Psoas muscle (tissue), 8 donors: ENCODE measurements at places on chromosomes 4 and X. TPM values are rescaled to one million over a fixed set of nuclear protein-coding genes. Genes with fewer than 3 reads are reported as not detected.
A peak's percentile ranks its signal among the peaks of the same experiment; 100 is the strongest.

DNA sequence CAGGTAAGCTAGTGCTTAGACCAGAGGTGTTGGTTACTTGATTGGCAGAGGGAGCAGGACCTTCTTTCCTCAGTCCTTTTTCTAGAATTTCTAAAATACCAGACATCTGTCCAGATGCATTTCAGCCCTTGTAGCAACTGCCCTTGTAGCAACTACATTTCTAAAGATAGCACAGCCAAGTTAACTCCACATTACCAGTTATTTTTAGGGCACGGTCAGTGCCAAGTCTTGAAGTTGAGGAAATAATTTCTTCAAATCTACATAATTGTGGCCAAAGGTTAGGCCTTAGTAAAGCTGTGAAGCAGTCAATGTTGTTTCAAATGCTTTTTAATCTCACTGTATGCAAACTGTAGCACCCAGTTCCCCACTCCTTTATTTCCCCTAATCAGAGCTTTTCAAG is 62.9 kb downstream of the MID1IP1 start:
- H3K36me3 ChIP-seq: no peaks in the 10 kb centered on the region
- peak overlapping the region; percentile 61 for H3K27ac ChIP-seq
- no peak overlapping the region for H3K4me3 ChIP-seq
- DNase-seq: no peak

GRCh38 chr4:6668391-6668790 is 25.3 kb upstream of the S100P start:
- peaks cover 5% of the 10 kb centered on the region for H3K4me1 ChIP-seq
- H3K27ac ChIP-seq: no peak overlapping the region
- H3K4me3 ChIP-seq: no peak overlapping the region
- peaks cover 8% of the 10 kb centered on the region for H3K36me3 ChIP-seq

DNA sequence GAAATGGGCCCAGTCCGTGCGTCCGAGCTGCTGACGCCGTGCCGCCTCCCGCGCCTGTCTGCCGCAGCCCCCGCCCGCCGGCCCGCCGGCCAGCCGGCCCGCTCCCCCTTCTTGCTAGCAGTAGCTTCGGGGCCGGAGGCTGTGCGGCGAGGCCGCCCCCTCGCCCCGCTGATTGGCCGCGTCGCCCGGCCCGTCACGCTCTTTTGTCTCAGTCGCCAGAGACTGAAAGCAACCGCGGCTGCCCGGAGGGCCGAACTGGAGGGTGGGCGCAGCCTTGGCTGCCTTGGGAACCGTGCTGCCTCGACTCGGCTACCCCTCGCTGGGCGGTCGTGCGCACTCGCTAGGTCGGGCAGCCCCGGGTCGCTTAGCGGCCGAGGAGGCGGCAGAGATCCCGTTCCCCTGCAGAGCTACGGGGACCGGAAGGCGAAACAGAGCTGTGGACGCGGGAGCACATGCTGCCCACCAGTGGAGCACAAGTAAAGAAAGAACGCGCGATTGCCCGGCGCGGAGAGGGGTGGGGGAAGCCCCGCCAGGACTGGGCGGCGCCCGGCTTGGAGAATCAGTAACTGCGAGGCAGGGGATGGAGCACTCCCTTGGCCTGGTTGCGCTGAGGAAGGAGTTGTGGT is at the start of gene ZCCHC18:
Gene ZCCHC18, plus strand, starts transcription at position 198 of the 626 bp plus-strand sequence. CDS start 1,589 bp downstream, outside the sequence.
- H3K27ac ChIP-seq: peak within 1 kb of the TSS; percentile 36
- no peaks in the 10 kb centered on the region for H3K36me3 ChIP-seq
- H3K4me1 ChIP-seq: no peaks in the 10 kb centered on the region
- peak within 1 kb of the TSS; percentile 69 for H3K4me3 ChIP-seq
- DNase-seq: peak; percentile 49
- no peaks in the 10 kb centered on the region for H3K27me3 ChIP-seq

- no peak overlapping the region for H3K4me3 ChIP-seq
- no peak for DNase-seq
- no peak overlapping the region for H3K27ac ChIP-seq
- no peaks in the 10 kb centered on the region for H3K4me1 ChIP-seq
- H3K36me3 ChIP-seq: no peaks in the 10 kb centered on the region
- peaks cover 14% of the 10 kb centered on the region for H3K27me3 ChIP-seq
Measured at GRCh38 chr4:46393606-46394005, 3.7 kb upstream of the GABRA2 start.

DNA sequence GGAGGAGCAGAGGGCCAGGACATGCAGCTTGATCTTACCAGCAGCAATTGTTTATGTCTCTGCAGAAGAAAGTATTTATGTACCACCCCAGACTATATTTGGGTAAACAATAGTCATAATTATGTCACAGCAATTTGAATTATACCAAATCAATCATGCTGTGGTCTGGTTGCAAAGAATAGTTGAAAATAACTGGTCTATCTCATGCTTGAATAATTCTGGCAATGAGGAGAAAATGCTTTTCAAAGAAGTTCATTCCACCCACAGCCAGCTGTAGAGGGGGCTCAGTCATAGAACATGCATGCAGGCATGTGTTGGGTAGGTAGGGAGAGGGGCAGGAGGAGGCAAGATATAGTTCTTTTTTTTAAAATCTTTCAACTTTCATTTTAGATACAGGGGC is 399.2 kb downstream of the IL15 start:
- no peak overlapping the region for H3K27ac ChIP-seq
- H3K4me3 ChIP-seq: no peak overlapping the region
- DNase-seq: no peak
- H3K27me3 ChIP-seq: no peaks in the 10 kb centered on the region
- no peaks in the 10 kb centered on the region for H3K36me3 ChIP-seq

DNA sequence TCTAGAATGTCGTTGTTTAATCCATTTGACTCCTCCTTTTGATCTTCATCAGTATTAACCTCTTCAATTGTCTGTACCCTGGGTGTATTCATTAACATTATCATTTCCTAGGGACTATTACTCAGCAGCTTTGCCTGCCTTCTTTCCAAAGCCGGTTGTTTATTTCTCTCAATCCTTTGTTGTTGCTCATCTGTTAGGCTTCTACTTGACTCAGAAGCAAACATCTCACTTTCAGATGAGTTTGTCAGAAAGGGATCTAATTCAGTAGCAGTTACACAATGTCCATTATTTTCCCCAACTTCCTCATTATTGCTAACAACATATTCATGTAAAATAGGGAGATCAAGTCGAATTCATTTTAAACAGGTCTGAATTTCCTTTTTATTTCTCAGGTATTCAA is 22.1 kb upstream of the HSD17B10 start:
- H3K27ac ChIP-seq: no peak overlapping the region
- DNase-seq: no peak
- H3K4me1 ChIP-seq: no peaks in the 10 kb centered on the region
- H3K27me3 ChIP-seq: no peaks in the 10 kb centered on the region

DNA sequence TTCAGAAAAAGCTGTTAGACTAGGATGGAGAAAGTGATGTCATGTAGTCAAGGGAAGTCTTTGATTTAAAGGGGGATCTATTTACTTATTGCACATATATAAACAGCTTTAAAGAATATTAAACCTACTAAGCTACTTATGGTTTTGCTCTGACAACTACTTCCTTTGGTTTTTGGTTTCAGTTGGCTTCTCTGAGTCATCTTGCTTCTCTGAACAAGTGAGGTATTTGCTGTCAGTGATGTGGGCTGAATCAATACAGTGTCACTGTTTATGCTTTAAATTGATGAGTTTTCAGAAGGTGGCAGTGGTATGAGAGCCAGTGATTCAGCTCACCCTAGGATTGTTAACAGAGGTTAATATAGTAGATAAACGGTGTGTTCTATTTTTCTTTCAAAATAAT is 75.1 kb downstream of the CEP44 start:
- H3K4me1 ChIP-seq: no peaks in the 10 kb centered on the region
- DNase-seq: no peak
- no peaks in the 10 kb centered on the region for H3K36me3 ChIP-seq
- no peak overlapping the region for H3K27ac ChIP-seq

DNA sequence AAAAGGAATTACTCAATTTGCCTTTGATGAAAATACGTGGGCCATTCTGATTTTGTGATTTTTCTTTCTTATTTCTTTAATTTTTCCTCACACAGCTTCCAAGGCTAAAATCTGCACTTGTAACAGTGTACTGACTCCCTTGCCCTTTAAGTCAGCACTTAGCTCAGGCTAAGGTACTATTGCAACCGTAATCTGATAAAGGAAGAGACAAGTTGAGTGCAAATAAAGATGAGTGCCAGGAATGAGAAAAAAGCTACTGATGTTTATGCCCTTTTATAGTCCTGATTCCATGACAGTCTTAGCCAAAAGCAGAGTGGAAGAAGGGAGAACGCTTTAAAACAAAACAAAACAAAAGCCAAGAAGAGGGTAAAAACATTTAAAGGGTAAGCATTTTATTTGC is 6.0 kb downstream of the DMD start:
- no peaks in the 10 kb centered on the region for H3K36me3 ChIP-seq
- no peaks in the 10 kb centered on the region for H3K27me3 ChIP-seq
- H3K4me1 ChIP-seq: peaks cover 4% of the 10 kb centered on the region
- H3K27ac ChIP-seq: peak overlapping the region; percentile 85

GRCh38 chrX:39427492-39427891 is 626.2 kb downstream of the MID1IP1 start:
- no peaks in the 10 kb centered on the region for H3K36me3 ChIP-seq
- no peak overlapping the region for H3K27ac ChIP-seq

DNA sequence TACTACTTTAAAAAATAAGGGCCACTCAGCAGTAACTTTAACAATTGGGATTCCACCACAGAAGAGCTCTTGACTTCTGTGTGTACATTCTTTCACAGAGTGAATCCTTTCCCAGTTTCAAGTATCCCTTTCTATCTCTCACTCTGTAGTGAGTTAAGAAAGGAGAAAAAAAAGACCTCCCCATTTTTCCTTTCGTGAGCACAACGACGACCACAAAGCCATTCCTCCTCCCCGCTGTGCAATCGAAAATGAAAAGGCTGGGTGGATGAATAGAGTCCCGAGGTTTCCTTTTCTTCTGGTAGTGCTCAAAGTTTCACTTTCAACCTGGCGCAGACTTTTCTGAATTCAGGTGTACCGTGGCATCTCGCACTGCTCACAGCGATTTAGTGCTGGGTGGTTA is 58.0 kb downstream of the TAB3 start:
- H3K4me3 ChIP-seq: no peak overlapping the region
- H3K36me3 ChIP-seq: no peaks in the 10 kb centered on the region
- H3K27ac ChIP-seq: no peak overlapping the region
- no peak for DNase-seq
- no peaks in the 10 kb centered on the region for H3K27me3 ChIP-seq
- H3K4me1 ChIP-seq: no peaks in the 10 kb centered on the region

- no peaks in the 10 kb centered on the region for H3K27me3 ChIP-seq
- H3K36me3 ChIP-seq: no peaks in the 10 kb centered on the region
- no peak overlapping the region for H3K27ac ChIP-seq
- no peak overlapping the region for H3K4me3 ChIP-seq
- no peaks in the 10 kb centered on the region for H3K4me1 ChIP-seq
Measured at GRCh38 chrX:100895365-100896075, 21.4 kb upstream of the NOX1 start.

DNA sequence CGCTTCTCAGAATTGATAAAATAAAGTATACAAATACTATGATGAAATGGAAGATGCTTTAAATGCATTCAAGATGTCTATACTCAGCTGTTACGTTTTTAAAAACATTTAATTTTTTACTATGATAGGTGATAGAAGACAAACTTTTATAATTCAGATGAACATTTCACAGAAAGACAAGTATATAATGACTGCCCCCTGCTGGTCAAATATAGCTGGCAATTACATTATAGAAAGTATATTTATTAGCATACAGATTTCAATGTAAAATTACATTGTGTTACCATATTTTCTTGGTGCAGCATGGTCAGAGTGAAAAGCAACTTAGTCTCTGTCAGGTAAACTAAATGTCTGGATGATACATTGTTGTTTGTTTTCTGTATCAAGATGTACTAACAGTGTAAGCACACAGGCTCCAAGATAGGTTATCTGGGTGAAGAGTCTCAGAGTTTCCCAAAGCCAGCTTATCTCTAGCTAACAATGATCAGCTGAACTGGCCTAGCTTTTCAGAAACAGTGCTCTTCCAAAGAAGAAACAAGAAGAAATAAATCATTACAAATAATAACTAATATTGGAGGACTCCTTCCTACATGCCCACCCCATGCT is 54.1 kb downstream of the SRPX start:
- peaks cover 16% of the 10 kb centered on the region for H3K27me3 ChIP-seq
- H3K4me1 ChIP-seq: no peaks in the 10 kb centered on the region
- DNase-seq: no peak
- no peaks in the 10 kb centered on the region for H3K36me3 ChIP-seq
- no peak overlapping the region for H3K4me3 ChIP-seq

GRCh38 chrX:44343412-44344141 is at the start of gene EFHC2:
Gene EFHC2 (minus strand): TSS chrX:44343672. CDS start chrX:44343588, 84 bp downstream.
- H3K27me3 ChIP-seq: no peaks in the 10 kb centered on the region
- H3K27ac ChIP-seq: no peak within 1 kb of the TSS
- DNase-seq: peak; percentile 52
- H3K4me3 ChIP-seq: peak within 1 kb of the TSS; percentile 56
- H3K36me3 ChIP-seq: no peaks in the 10 kb centered on the region
- no peaks in the 10 kb centered on the region for H3K4me1 ChIP-seq

DNA sequence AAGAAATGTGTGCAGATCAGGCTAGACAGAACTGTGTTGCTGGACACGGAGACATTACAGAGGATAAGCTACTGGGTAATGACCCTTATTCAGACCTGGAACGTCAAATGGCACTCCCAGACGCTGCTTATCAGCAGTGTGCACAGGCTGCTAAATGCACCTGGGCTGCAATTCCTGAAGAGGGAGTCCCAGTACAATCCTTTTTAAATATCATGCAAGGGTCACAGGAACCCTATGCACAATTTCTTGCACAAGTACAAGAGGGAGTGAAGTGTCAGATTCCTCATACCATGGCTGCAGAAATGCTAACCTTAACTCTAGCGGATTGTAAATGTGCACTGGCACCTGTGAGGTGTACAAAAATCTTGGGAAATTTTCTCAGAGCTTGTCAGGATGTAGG is 16.9 kb downstream of the SPIN2B start:
- H3K4me1 ChIP-seq: no peaks in the 10 kb centered on the region
- no peak for DNase-seq
- no peaks in the 10 kb centered on the region for H3K36me3 ChIP-seq
- no peak overlapping the region for H3K27ac ChIP-seq

DNA sequence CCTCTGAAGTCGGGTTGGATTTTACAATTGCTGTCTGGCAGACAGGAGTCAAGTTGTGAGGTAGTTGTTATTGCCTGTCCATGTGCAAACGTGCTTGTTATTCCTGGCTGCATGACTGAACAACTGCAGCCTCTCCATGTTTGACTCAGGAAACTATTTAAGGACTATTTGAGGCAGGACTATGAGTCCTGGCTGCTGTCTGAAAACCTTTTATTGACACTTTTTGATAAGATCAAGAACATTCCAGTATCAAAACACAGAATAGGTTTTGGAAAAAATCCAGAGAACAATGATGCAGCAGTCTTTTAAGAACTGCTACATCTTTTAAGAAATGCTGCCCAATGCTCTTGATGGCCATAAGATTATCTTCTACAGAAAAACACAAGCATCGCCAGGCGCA is 10.0 kb upstream of the SPRY1 start:
- H3K4me1 ChIP-seq: peaks cover 17% of the 10 kb centered on the region
- no peak overlapping the region for H3K4me3 ChIP-seq
- no peaks in the 10 kb centered on the region for H3K36me3 ChIP-seq
- H3K27me3 ChIP-seq: no peaks in the 10 kb centered on the region
- peak overlapping the region; percentile 62 for H3K27ac ChIP-seq

GRCh38 chr4:77031544-77031943 is 44.2 kb downstream of the CCNI start:
- no peak overlapping the region for H3K4me3 ChIP-seq
- H3K4me1 ChIP-seq: no peaks in the 10 kb centered on the region
- no peaks in the 10 kb centered on the region for H3K27me3 ChIP-seq
- no peak overlapping the region for H3K27ac ChIP-seq
- H3K36me3 ChIP-seq: peaks cover 94% of the 10 kb centered on the region
- DNase-seq: no peak

The ZAR1 gene
- total RNA-seq: not detected

The C4orf50 gene
- not detected for total RNA-seq

The CXXC4 gene
- total RNA-seq: 0.08 TPM

The SERPINA7 gene
- not detected for total RNA-seq

The GPR50 gene
- total RNA-seq: not detected

The LANCL3 gene
- 0.27 TPM for total RNA-seq

The LIN54 gene
- 13.6 TPM for total RNA-seq

The ATOH1 gene
- not detected for total RNA-seq

The CLGN gene
- total RNA-seq: 0.22 TPM

The CSAG3 gene
- not detected for total RNA-seq

The BEX5 gene
- not detected for total RNA-seq
